ENCODE measurements at places on chromosomes 4 and X.

DNA sequence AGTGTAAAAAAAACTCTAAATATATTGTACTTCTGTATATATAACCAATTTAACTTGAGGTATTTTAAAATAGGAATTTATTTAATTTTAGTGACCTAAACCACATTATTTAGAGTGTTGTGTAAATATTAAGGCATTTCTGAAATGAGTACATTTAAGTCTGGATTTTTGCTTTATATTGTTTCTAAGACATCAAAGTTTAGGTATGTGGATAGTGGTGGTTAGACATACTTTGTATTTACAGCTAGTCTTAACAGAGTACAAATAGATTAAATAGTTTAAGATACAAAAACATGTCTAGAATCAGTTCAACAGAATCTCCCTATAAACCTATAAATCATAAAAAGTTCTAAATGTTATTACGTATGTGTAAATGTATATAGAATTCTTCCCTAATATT is 588.5 kb downstream of the TRIML1 start:
- no peak for DNase-seq

DNA sequence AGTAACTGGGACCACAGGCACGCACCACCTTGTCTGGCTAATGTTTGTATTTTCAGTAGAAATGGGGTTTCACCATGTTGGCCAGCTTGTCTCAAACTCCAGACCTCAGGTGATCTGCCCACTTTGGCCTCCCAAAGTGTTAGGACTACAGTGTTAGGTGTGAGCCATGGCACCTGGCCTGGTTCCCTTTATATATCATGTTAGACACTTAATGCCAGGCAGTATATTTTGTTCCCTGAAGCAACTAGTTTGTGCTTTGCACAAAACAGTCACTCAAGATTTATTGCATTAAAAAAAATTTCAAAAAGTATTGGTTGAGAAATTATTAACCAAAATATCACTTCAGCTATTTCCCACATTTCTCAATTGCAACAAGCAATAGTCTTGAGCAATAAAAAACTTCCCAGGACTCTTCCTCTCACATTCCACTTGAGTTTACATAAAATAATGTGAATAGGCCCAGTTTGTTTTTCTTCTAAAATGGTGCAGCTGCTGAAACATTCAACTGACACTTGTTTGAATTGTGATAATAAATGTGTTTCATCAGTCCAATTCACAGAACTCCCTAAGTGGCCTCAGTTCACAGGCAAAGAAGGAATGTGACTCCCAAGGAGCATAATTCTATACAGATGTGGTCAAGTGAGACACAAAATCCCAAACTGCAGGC is 22.7 kb downstream of the CXCL1 start:
- no peak for DNase-seq

DNA sequence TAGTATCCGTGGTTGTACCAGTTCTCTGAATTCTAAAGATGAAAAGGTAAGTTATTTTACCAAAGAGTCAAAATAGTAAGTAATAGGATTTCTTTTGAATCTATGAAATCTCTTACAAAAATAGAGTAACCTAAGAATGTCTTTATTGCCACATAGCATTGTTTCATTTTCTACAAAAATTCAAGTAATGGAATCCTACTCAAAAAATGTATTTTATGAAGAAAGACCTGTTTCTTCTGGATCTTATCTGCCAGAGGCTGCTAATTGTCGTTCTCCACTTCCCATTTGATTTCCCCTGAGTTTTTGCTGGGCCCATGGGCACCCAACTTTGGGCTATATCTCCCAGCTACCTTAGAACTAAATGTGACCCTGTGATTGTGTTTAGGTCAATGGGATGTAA is 3.2 kb upstream of the OTUD4 start:
- no peak for DNase-seq

GRCh38 chrX:53084043-53084570 is 1.9 kb downstream of the TSPYL2 start:
- DNase-seq: no peak

DNA sequence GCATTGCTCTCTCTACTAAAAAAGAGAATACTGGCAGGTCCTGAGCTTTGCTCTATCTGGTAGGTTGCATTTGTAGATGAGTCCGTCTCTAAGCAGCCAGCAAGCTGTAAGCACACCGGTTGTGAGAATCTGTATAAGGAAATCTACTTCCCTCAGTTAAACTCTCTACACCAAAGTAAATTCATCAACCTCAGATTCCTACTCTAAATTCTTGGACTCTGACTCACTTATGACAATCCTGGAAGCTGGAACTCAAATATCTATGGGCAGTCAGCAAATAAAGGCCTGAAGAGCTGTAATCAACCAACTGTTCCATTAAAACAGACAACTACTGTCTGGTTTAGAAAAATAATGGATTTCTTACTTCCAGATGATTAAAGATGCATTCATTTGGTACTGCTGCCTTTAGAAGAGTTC is 37.9 kb downstream of the FAT1 start:
- DNase-seq: no peak

- DNase-seq: no peak
Observed at GRCh38 chrX:148610328-148610698, 109.9 kb downstream of the AFF2 start.

- DNase-seq: no peak
Observed at GRCh38 chr4:102780476-102781144, 19.8 kb upstream of the MANBA start.

DNA sequence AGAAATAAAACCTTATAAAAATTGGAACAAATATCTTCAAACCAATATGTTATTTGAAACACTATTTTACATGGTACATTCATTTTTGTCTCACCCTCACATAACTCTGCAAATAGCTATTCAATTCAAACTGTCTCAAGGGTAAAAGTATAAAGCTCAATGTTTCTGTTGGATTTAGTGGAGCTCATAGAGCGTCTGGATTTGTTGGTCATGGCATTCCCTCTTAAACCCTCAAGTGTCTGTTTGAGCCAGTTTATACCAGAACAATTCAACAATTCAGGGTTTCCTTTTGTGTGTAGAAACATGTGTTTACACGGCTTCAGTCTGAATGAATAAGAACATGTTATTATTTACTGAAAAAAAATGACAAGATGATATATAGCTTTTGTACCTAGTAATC is 161.6 kb downstream of the PCDH18 start:
- DNase-seq: no peak

GRCh38 chr4:13988353-13989305 is 361.1 kb upstream of the BOD1L1 start:
- no peak for DNase-seq

GRCh38 chr4:148239494-148239985 is 202.7 kb downstream of the NR3C2 start:
- no peak for DNase-seq

DNA sequence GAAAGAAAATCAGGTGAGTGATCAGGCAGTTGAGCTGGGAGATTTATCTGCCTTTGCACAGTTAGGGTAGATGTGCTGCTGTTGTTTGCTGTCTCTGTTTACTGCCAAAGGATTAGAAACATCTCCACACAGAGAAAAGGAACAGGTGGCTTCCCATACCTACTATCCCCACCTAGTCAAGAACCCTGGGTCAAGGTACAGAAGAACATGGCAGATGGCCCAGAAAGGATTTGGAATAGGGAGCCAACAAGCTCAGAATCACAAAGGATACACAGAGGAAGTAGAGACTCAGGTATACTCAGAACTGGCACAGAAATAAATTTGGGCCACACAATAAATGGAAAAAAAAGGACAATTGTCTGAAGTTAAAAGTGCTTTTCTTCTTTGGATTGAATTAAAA is 64.3 kb downstream of the TIGD2 start:
- DNase-seq: no peak

GRCh38 chr4:29853833-29854232 is 866.3 kb upstream of the PCDH7 start:
- DNase-seq: no peak

DNA sequence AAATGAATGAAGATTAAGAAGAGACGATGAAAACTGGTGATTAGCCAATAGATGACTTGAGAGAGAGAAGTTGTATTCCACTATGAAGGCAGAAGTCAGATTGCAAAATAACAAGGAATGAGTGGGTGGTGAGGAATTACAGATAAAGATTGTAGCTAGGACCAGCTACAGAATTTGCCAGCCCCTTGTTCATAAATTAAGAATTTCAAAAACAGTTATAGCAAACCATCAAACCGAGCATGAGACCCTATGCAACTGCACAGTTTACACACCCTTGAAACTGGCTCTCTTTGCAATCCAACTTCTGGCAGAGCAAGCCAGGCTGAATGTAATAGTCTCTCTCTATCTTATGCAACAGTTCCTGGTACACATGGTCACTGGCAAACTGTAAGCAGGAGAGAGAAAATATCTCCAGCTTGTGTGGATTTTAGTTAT is 35.2 kb downstream of the STAP1 start:
- DNase-seq: no peak

GRCh38 chrX:102846544-102847236 is 90.4 kb upstream of the RAB40AL start:
- no peak for DNase-seq

GRCh38 chr4:168451744-168452390 is 28.4 kb downstream of the DDX60L start:
- no peak for DNase-seq

- DNase-seq: no peak
Observed at GRCh38 chr4:95272797-95273196, 276.0 kb downstream of the UNC5C start.

DNA sequence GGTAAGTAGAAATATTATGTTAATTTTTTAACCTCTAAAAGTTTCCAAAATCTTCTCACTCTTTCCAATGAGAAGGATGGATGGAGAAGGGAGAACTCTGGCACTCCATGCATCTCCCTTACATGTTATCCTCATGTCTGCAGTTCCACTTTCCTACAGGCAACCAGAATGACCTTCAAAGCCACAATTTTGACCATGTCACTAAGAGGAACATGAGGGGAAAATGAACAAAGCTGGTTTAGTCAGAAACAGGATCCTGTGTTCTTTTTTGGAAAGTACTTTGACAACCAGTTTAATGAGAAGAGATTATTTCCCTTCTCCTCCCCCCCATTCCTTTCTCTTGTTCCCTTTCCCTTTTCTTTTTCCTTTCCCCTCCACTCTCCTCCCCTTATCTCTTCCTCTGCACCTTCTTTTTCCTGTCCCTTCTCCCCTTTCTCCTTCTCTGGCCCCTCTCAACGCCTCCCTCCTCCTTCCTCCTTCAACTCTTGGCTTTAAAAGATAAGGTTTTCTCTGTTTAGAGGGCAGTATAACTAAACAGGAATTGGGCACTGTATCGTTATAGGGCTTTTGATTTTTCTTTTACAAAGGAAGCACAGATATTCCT is 42.5 kb downstream of the DTHD1 start:
- DNase-seq: no peak

DNA sequence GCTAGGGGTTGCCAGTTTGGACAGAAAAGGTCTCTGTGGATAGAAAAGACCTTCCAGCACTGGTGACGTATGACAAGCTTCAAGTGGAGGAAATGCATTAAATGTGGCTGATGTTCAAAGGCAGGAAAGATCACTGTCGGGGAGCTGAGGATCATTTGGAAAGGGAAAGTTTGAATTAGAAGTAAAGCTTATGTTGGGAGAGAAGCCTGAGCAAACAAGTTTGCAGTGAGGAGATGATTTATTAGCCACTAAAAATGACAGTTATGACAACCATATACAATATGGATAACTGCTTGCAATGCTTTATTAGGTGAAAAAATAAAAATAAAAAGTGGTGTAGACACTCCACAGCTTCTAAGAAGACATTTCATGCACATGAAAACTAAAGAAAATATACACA is 135.3 kb upstream of the HS3ST1 start:
- no peak for DNase-seq

- no peak for DNase-seq
Observed at GRCh38 chrX:11064851-11065600, 46.1 kb upstream of the HCCS start.

- DNase-seq: no peak
Observed at GRCh38 chr4:68271851-68272357, 26.4 kb upstream of the TMPRSS11B start.

DNA sequence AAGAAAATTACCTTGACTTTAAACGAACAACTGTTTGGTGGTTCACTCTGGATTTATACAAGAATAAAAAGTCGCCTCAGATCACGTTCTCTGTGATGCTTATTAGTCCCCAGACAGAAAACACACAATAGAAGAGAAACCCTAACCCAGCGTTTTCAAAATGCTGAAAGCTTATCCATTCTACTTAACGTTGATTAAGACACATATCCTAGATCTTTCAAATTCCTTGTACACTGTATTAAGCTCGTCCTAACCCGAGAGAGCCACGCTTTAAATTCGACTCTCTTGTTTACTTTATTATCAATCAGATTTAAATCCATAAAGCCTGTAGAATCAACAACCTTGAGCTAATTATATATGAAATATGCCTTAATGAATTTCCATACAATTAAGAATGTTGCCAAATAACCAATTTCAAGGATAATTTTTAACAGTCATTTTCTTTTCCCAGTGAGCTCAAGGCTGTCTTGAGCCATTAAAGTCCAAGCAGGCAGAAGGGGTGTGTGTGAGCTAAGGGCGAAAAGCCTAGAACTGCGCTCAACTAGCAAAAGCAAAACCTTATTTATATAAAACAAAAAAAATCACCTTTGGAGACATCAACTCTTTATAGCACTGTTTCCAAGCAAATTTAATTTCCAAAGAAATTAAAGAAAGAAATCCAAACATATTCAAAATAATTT is 981 bp upstream of the PITX2 start:
- DNase-seq: no peak

DNA sequence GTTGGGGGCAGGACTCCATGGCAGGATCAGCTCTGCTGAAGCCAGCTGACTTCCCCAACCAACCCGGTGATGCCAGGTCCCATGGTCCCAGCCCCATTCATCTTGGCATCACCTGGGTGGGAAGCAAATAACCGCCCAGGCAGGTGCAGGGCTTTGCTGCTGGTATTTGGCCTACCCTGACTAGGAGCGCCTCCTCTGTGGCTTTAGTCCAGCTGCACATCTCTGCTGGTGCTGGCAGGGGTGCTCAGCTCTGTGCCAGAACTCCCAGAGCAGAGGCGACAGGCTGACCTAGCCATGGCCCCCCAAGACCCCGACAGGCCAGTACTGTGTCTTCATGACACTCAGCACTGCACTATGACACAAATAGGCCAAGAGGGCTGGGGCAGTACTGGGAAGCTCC is 64.4 kb downstream of the STARD8 start:
- no peak for DNase-seq

DNA sequence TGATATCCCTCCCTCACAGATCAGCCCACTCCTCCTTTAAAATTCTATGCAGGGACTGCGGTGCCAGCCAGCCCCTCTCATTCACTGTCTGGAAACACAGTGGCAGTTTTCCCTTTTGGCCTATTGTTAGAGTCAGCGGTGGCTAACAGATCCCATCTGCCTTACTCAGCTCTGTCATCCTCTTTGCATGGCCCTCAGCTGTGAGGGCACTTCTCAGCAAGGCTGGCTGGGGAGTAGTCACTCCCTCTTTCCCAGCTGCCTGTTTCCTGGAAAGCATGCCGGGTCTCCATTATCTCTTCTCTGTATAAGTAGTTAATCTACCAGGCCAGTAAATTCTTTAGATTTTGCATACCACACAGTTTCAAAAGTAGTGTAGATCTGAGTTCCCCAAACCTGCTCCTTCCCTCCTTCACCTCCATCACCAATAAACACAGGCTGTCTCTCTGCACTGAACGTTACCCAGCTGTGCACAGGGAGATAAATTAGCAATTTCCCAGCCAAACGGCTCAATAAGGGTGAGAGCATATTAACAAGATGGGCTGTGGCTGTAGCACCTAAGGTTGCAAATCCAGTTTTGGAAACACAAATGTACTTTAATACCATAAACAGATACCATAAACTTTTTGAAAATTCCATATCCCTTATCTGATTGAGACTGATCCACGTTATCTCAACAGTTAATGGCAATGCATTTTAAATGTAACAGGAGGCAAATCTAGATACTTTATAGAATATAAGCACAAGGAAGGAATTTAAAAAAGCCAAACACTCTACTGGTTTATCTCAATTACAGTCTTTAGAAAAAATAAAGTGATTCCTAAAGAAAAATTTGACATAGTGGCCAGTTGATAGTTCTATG is 229.3 kb downstream of the ANKRD50 start:
- no peak for DNase-seq

Data from stimulated activated CD8-positive, alpha-beta memory T cell treated with anti-CD3 and anti-CD28 coated beads, Interleukin-4, amount 100 ng/mL, for 1 hour (primary cell).